Nasal cavity respiratory epithelium epithelial cell of viscerocranial mucosa (primary cell): ENCODE measurements at places on chromosomes 3 and 15. TPM values are rescaled to one million over a fixed set of nuclear protein-coding genes. Genes with fewer than 3 reads are reported as not detected.

Gene PPM1L
- 4.1 and 10.8 TPM in 2 replicates for total RNA-seq

Gene SETD5
- total RNA-seq = 57.8 and 111 TPM in 2 replicates

Gene EPHA3
- total RNA-seq = 0.14 TPM in 1 of 2 replicates, not detected in the other

Gene CFAP92
- total RNA-seq = 0.34 and 0.36 TPM in 2 replicates

Gene ZNF35
- 14.7 and 20.2 TPM in 2 replicates for total RNA-seq

Gene LMCD1
- 2.4 and 5.3 TPM in 2 replicates for total RNA-seq

Gene TM4SF4
- total RNA-seq = not detected in 2 replicates

Gene ROPN1
- not detected in 2 replicates for total RNA-seq

Gene CKMT1A
- 21.5 and 63.9 TPM in 2 replicates for total RNA-seq

Gene ANKRD34C
- total RNA-seq = not detected in 2 replicates

Gene ADAMTSL3
- total RNA-seq = under 0.01 and 0.07 TPM in 2 replicates

Gene SENP5
- 42.7 and 56.4 TPM in 2 replicates for total RNA-seq

Gene SPCS1
- total RNA-seq = 56.8 and 72.8 TPM in 2 replicates

Gene IL17RE
- 1.4 and 4.0 TPM in 2 replicates for total RNA-seq

Gene CNTN3
- 0.68 and 1.6 TPM in 2 replicates for total RNA-seq

Gene TNFSF10
- total RNA-seq = 7.9 and 191 TPM in 2 replicates

Gene TOMM70
- total RNA-seq = 50.9 and 59.5 TPM in 2 replicates

Gene RTP1
- total RNA-seq = not detected in 2 replicates

Gene GNAT1
- total RNA-seq = not detected in 2 replicates

Gene CFAP161
- total RNA-seq = under 0.01 and 0.07 TPM in 2 replicates

Gene TIGIT
- not detected in 2 replicates for total RNA-seq

Gene IL17RD
- total RNA-seq = 1.4 and 7.7 TPM in 2 replicates

Gene C3orf20
- total RNA-seq = not detected in 2 replicates

Gene RIOX2
- 43.1 and 45.1 TPM in 2 replicates for total RNA-seq

Gene KCNH8
- not detected in 2 replicates for total RNA-seq

Gene PLA2G4E
- 0.14 and 2.4 TPM in 2 replicates for total RNA-seq

Gene APOD
- 0.34 and 3.2 TPM in 2 replicates for total RNA-seq

Gene GOLGA8N
- 1.4 and 3.1 TPM in 2 replicates for total RNA-seq

Gene HLTF
- total RNA-seq = 15.4 and 22.1 TPM in 2 replicates

Gene DCLK3
- not detected in 2 replicates for total RNA-seq

Gene DUOXA2
- total RNA-seq = not detected in 2 replicates

Gene ACOX2
- total RNA-seq = under 0.01 and 0.21 TPM in 2 replicates

Gene SLC12A1
- total RNA-seq = not detected in 2 replicates

Gene CPNE9
- not detected in 2 replicates for total RNA-seq

Gene SLC38A3
- not detected in 2 replicates for total RNA-seq

Gene ZPLD1
- 0.07 and 4.4 TPM in 2 replicates for total RNA-seq

Gene GCNT3
- total RNA-seq = 3.4 and 13.5 TPM in 2 replicates

Gene CP
- total RNA-seq = 9.7 TPM in 1 of 2 replicates, not detected in the other

Gene EFHB
- total RNA-seq = under 0.01 TPM in 1 of 2 replicates, not detected in the other

Gene SLC28A1
- total RNA-seq = not detected in 2 replicates

Gene FURIN
- 43.7 and 125 TPM in 2 replicates for total RNA-seq

Gene EPHB1
- under 0.01 and 0.07 TPM in 2 replicates for total RNA-seq

Gene TRPM1
- total RNA-seq = under 0.01 and 0.68 TPM in 2 replicates

Gene CCR8
- total RNA-seq = not detected in 2 replicates
